Posterior cingulate gyrus (tissue), 11 donors: ENCODE measurements at places on chromosomes 12 and 14.

- peak; percentile 10 for DNase-seq
Observed at GRCh38 chr12:64780531-64781279, 21.5 kb upstream of the GNS start.

- DNase-seq: peak; percentile 93
Observed at GRCh38 chr12:108129017-108129812, at the start of gene WSCD2. Gene WSCD2, plus strand, starts transcription at chr12:108129288. Its CDS starts 66,545 bp downstream, at chr12:108195833.

DNA sequence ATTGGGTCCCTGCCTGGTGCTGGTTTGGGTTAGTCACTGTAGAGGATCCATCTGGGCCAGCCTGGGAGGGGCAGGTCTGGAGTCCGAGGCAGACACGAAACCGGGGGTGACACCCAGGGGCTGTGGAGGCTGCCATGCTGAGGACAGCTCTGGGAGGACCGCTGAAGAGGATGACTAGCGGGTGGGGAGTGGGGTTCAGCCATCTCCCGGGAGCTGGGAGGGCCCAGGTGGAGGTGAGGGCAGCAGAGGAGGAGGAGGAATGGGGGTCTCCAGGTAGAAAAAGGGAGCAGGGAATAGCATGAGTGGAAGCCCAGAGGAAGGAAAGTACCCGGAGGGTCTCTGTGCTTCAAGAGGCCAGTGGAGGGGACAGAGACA lies 4.0 kb upstream of the DIO3 start:
- peak; percentile 75 for DNase-seq

DNA sequence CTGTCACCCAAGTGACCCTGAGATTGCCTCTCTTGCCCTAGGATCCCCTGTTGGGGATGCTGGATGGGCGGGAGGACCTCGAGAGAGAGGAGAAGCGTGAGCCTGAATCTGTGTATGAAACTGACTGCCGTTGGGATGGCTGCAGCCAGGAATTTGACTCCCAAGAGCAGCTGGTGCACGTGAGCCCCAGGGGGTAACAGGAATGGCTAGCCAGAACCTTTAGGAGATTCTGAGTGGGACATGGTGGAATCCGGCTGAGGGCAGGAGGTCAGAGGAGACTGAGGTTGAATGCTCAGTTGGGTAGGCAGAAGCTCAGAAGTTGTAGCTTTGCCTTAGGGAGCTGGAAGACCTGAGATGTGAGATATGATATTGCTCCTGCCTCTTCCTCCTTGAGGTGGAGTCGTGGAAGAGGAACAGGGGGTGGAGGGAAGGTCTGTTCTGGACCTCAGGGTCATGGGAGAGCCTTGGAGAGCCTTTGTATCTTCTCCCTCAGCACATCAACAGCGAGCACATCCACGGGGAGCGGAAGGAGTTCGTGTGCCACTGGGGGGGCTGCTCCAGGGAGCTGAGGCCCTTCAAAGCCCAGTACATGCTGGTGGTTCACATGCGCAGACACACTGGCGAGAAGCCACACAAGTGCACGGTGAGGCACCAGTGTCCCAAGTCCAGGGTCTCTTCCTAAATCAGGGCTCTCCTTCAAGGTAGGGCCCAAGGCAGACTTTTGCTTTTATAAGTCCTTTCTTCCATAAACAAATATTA lies 6.3 kb downstream of the GLI1 start:
- no peak for DNase-seq

GRCh38 chr14:96221109-96221650 lies 16.5 kb downstream of the BDKRB2 start:
- no peak for DNase-seq

GRCh38 chr14:76998910-76999309 lies 29.6 kb downstream of the IRF2BPL start:
- no peak for DNase-seq

- no peak for DNase-seq
Observed at GRCh38 chr12:39467432-39467870, 24.5 kb upstream of the KIF21A start.

DNA sequence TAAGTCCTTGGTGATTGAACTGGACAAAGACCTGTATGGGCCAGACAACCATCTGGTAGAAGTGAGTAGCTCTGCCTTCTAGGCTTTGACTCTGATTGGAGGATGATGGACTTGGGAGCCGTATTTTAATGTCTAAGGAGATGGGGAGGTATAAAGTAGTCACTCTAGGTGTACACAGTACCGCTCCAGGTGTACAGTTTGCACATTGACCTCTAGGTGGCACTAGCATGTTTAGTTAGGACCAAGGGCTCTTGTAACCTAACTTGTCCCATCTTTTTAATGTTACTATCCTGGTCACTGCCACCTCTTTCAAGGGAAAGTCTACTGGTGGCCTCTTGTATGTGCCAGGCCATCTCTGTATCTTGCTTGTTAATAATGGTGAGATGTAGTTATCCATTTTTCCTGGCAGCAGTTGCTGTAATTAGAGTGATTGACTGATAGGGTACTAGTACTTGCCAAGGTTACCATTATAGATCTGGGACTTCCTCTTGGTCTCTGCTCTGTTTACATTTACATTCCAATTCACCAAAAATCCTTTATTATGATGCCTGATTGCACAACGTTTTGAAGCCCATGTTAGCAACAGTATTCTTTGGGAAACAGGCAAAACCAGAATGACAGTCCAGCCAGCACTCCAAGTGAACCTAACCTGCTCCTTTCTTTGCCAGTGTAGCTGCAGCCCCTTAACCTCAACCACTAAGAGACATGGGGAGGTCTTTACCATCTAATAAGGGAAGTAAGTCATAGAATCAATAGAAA lies 3.6 kb downstream of the SMARCD1 start:
- DNase-seq: peak; percentile 67

GRCh38 chr12:53200458-53201176 lies 6.4 kb downstream of the ITGB7 start:
- no peak for DNase-seq

DNA sequence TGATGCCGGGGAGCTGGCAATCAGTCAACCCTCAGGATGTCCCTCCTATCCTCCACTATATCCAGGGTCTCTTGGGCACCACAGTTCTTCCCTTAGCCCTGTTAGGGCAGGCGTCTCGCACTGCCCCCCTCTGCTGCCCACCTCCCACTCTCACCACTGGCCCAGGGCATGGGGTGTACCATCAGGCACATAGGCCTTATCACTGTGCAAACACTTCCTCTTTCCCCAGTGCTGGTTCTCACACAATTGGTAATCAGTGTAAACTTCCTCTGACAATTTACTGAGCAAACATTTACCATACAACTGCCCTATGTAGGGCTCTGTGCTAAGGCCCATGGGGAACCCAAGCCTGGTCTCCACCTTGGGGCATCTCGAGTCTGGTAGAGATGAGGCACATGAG lies 20.1 kb upstream of the TMED10 start:
- DNase-seq: no peak

GRCh38 chr14:74954232-74954946 lies 1.0 kb downstream of the PGF start:
- DNase-seq: no peak

- no peak for DNase-seq
Observed at GRCh38 chr12:90229407-90230170, 521.0 kb upstream of the ATP2B1 start.

GRCh38 chr12:45351921-45352670 lies 136.2 kb downstream of the ANO6 start:
- DNase-seq: no peak

DNA sequence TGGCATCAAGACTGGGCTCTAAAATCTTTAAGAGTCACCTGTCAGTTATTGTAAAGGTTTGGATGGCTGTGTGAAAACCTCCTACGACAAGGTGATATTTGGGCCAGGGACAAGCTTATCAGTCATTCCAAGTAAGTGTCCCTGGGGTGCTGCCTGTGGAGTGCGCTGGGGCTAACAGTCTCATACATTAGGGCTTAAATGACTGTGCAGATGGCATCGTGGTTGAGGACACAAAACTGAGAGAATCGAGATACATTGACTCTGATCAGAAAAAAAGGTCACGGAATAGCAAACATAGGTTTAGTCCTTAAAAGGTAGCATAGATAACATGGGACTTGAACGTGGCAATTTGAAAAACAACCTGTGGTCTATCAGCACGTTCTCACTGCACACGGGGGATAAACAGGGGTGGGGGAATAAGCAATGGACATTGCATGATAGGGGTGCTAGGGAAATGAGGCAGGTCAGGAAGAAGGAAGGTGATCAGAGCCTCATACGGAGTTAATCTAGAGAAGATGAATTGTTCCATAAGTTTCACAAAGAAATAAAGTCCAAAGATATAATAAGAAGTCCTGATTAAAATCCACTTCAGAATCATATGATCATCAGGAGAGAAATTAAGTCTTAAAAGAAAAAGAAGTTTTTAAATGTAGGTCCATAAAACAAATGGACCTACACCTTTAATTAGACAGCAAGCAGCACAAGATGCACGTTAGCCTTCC lies 100.3 kb downstream of the DAD1 start:
- no peak for DNase-seq

DNA sequence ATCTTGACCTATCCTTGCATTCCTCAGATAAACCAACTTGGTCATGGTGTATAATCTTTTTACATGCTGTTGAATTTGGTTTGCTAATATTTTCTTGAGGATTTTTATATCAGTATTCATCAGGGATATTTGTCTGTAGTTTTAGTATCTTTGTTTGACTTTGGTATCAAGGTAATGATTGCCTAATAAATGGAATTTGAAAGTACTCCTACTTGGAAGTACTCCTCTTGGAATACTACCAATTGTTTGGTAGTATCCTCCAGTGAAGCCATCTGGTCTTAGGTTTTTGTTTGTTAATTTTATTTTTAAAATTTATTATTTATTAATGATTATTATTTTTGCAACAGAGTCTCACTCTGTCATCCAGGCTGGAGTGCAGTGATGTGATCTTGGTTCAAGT lies 85.0 kb downstream of the ATF7IP start:
- no peak for DNase-seq

DNA sequence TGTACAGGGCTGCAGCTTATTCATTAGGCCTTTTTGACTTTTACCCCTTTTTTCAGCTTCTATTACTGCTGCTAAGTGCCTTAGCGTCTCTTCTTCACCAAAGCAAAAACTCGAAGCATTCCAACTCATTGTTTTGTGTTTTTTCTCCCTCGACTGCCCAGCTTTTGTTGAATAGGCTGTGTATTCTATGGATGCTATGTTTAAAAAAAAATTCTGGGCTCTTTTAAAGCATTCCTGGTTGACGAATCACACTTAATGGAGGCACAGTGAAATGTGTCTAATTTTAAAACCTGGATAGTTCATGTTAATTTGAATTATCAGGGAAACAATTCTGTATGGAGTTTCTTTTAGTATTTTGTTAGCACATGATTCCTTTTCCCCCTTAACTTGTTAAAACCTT lies 29.7 kb downstream of the KTN1 start:
- no peak for DNase-seq

DNA sequence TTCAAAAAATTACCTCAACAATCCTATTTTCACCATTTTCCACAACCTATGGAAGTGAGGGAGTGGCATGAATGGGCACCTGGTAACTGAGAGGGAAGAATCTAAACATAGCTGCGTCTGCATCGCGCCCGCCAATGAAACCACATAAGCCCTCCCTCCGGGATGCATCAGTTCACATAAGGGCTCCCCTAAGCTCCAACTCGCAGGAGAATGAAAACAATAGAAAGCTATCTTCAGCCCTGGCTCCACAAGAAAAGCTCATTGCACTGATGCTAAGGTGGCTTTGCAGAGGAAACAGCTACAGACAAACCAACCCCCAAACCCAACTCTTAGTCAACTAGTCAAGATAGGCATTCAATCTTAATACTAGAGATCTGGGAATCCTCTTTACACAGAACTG lies 173.3 kb downstream of the FOXN3 start:
- no peak for DNase-seq

DNA sequence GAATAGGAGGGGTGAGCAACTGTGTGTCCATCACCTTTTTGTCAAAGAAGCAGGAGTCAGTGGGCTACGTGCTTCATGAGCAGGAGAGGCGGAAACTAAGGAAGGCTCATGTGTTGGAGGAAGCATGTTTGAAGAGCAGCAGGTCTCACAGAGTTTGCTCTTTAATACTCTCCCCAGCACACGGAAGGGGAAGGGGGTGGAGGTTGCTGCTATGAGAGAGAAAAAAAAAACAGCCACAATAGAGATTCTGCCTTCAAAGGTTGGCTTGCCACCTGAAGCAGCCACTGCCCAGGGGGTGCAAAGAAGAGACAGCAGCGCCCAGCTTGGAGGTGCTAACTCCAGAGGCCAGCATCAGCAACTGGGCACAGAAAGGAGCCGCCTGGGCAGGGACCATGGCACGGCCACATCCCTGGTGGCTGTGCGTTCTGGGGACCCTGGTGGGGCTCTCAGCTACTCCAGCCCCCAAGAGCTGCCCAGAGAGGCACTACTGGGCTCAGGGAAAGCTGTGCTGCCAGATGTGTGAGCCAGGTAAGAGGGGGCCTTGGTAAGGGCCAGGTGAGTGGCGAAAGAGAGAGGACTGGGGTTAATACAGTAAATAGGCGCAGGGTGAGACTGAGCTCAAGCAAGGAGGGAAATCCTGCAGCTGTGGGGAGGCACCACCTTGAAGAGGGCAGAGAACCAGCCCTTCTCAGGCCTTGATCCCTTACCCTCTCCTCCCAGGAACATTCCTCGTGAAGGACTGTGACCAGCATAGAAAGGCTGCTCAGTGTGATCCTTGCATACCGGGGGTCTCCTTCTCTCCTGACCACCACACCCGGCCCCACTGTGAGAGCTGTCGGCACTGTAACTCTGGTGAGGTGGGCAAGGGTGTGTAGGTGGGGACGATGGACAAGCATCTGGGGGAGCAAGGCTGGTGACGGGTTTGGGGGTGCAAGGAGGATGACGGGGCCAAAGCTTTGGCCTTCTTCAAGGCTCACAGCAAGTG lies at the start of gene CD27:
CD27 (plus strand) TSS at position 252 of the 985 bp plus-strand sequence; CDS start at position 393, 141 bp downstream.
- peak; percentile 22 for DNase-seq

- DNase-seq: no peak
Observed at GRCh38 chr12:120939523-120939922, 35.4 kb upstream of the SPPL3 start.

DNA sequence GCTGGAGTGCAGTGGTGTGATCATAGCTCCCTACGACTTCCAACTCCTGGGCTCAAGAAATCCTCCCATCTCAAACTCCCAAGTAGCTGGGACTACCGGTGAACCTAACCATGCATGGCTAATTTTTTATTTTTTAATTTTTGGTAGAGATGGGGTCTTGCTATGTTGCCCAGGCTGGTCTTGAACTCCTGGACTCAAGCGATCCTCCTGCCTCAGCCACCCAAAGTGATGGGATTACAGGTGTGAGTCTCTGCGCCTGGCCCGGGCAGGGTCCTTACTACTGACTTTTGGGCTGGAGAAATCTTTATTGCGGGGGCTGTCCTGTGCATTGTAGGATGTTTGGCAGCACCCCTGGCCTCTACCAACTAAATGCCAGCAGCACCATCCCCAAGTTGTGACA lies 44.4 kb upstream of the MED13L start:
- DNase-seq: no peak

DNA sequence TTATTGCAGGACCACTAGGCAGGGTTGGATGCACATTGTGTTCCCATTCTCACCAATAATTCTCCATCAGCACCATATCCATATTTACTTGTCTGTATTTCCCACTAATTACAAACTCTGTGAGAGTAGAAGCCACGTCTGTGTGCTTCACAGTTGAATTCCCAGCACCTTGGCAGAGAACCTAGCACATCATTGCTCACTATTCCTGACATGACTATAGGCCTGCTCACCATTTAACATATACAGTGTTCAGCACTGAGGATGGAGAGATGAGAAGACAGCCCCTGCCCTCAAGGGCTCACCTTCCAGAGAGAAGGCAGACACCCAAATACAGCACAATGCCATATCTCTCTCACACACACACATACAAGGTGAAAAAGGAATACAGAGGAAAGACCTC lies 5.0 kb downstream of the DAD1 start:
- no peak for DNase-seq

- DNase-seq: no peak
Observed at GRCh38 chr14:55085060-55085660, 33.7 kb downstream of the MAPK1IP1L start.

GRCh38 chr12:131850856-131851559 lies 22.8 kb downstream of the MMP17 start:
- DNase-seq: peak; percentile 44

GRCh38 chr12:40015345-40015744 lies 90.5 kb downstream of the SLC2A13 start:
- no peak for DNase-seq
